ENCODE measurements at places on chromosomes 1 and 21. TPM values are rescaled to one million over a fixed set of nuclear protein-coding genes. Genes with fewer than 3 reads are reported as not detected.

GRCh38 chr1:79302380-79302930 is 295.9 kb upstream of the ADGRL4 start:
- no peak for DNase-seq

- no peak for DNase-seq
Measured at GRCh38 chr1:206885341-206886060, 11.7 kb upstream of the IL24 start.

DNA sequence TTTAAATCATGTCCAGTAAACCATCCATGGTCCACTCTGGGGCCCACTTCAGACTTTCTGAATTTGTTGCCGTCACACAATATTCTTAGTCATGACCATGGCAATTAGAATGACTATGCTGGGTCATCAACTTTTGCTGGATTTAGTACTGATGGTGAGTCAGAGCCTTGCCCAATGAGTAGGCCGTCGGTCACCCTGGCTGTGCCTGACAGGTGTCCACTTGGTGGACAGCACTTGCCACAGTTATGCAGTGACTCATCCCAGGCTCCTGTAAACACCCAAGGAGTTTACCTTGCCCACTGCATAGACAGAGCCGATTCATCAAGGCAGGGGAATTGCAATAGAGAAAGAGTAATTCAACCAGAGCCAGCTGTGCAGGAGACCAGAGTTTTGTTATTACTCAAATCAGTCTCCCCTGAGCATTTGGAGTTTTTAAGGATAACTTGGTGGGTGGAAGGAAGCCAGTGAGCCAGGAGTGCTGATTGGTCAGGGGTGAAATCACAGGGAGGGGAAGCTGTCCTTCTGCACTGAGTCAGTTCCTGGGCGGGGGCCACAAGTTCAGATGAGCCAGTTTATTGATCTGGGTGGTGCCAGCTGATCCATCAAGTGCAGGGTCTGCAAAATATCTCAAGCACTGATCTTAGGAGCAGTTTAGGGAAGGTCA is 333.8 kb downstream of the PTPRU start:
- no peak for DNase-seq

GRCh38 chr1:210244746-210245367 is 12.3 kb downstream of the SERTAD4 start:
- DNase-seq: no peak

GRCh38 chr1:55578646-55579045 is 363.5 kb upstream of the USP24 start:
- no peak for DNase-seq

DNA sequence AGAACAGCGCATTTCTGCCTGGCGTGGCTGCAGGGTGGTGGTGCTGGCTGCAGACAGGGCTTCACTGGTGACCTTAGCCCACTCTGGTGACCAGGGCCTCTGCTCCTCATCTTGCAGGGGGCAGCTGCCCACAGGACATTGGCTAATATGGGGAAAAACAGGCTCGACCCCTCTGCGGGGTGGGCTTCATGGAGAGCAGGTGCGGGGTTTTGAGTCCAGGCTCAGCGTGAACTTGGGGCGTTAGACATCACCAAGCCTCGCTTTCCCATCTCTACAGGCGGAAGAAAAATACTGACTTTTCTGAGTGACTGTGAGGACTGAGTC is 24.4 kb downstream of the LHX4 start:
- DNase-seq: no peak

- DNase-seq: no peak
Measured at GRCh38 chr1:158374860-158375259, 21.2 kb downstream of the CD1E start.

GRCh38 chr1:49046305-49046704 is 269.6 kb upstream of the BEND5 start:
- no peak for DNase-seq

DNA sequence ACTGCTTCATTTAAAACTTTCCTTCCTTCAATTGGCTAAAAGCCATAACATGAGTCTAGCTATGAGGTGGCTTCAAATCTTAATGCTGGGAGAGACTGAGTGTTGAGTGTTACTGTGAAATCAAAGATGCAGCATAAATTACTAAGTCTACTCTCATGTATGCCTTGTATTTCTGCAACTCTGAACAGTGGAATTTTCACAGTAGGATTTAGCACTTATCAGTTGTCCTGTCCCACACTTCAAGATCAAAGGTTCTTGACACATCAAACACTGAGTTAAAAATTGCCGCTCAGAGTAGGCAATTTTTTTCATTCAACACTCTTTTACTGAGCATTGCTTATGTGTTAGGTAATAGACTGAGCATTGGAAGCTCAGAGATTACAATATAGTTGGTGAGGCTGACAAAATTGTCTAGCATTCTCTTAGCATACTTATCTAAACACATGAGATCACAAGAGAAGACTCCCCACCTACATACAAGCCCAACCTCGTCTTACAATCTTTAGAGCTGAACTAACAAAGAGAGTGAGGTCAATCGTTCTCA is 56.4 kb upstream of the ADORA3 start:
- no peak for DNase-seq

- DNase-seq: no peak
Measured at GRCh38 chr1:227958617-227959324, 11.0 kb upstream of the WNT9A start.

- no peak for DNase-seq
Measured at GRCh38 chr21:35716876-35717565, 343.3 kb downstream of the SETD4 start.

DNA sequence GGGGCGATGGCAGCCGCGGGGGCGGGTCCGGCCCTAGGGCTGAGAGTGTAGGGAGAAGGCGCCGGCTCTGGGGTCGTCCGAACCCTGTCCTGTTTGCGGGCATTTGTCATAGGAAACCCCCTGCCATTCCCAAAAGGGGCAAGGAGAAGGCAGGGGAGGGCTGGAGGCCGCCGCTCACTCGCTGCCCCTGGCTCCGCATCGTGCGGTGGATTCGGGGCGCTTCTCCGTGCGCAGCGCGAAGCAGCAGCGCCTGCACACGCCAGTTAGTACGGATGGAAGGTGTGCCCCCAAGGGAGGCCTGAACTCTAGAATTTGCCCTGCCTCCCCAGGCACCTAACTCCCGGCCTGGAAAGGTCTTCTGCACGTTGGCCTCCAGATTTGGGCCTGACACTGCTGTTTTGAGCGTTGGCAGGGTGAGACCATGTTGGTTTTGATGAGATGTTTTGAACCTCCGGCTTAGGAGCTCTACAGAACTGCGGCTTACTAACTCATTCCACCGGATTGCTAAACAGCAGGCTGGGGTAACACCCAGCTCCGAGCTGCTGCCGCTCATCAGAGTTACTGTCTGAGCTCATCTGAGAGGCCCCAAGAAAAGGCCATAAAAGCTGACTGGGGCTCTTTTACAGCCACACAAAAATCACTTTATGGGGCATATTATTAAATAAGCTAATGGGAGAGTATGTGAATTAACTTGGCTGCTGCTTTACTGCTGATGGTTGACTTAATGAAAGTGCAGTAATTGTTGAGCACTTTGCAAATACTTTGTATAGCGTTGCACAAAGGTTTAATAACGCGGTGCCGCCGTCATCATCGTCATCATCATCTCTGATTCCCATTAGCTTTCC is 987 bp downstream of the GPR137B start:
- no peak for DNase-seq

DNA sequence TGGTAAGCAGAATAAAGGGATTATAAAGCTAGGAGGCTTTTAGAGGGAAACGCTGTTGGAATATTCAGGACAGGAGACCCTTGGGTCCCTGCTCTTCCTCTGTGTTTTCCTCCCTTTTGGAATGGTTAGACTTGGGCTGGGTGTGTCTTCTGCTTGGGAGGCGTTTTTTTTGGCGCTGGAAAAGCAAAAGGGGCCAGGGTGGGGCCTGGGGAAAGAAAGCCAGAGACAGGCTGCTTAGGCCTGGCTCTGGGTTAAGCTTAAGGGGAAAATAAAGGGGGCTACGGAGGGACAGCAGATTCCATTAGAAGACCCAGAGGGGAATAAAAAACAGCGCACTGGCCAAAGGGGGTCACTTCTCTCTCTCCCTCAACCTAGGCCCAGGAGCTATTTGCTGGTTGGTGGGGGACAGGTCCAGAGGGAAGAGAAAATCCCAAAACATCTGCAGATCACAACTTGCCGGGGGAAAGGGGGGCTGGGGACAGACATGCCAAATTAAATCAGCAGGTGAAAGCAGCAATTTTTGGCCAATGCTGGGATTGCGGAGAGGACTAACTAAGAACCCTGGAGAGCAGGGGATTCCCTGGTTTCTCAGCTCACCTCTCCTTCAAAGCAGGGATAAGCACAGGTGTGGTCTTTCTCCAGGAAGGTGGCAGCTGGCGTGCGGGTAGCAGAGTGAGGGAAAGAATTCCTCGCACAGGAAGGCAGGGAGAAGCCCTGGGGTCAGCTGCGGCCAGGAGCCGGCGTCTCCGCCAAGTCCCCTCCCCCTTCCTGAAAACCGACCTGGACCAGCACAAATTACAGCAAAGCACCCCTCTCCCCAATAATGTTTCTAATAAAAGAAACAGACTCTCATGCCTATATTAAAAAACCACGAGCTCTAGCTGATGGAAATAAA is 82.2 kb upstream of the AK4 start:
- DNase-seq: no peak

GRCh38 chr1:208737161-208737560 is 493.0 kb upstream of the PLXNA2 start:
- DNase-seq: no peak

DNA sequence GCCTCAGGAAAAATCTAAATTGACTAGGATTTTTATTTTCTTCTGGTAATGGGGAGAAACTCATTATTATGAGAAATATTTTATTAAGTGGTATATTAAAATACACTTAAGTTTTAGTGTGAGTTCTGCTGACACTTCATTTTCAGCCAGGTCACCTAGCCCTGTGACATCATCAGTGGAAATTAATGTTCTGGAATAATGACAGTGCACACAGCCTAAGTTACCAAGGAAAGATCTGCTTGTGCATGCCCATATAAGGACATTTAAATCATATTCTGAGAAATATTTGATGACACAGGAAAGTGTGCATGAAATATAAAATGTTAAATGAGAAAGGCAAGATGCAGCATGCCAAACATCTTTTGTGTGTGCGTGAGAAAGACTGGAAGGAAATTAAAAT is 102.0 kb downstream of the KIF14 start:
- no peak for DNase-seq

DNA sequence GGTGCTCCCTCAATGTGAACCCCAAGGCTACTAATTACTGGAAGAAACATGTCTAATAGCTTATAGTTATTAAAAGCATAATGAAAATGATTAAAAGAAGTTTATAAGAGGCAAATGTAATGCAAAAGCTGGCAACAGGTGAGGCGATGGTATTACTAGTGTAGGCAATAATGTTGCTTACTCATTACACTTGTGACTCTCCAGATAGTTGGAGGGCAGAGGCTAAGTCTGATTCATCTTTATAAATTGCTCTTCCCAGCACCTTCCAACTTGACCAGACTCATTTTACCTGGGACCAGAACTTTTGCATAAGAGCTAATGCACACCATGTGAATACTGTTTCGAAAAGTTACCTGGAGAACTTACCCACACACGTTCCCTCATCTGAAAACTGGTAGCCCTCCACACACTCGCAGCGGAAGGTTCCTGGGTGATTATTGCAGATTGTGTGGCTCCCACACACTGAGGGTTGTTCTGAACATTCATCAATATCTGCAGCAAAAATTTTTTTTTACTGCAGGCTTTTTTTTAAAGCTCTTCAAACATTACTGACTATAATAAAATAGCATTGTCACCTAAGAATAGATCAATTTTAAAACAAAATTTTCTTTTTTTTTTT is 48.0 kb downstream of the NID1 start:
- DNase-seq: no peak

GRCh38 chr1:28194326-28195035 is 18.0 kb upstream of the PTAFR start:
- no peak for DNase-seq

DNA sequence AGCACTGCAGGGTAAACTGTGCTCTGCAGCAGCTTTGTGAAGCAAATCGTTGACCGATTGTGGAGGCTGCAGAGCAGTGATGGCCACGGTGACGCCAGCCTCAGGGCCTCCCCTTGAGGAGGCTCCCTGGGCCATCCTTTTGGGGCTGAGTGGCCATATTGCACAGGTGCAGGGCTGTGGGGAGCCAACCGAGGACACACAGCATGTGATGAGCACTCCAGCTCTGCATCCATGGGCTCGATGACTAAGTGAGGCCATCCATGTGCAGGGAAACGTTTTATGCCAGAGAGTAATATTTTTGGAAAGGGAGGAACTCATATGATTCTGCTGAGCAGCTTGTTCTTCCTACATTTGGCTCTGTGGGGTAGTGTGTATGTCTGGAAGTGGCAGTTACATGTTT is 24.6 kb downstream of the KCNK1 start:
- DNase-seq: no peak

- no peak for DNase-seq
Measured at GRCh38 chr1:54490361-54491248, 57.4 kb upstream of the ACOT11 start.

The MX2 gene
- 0.42 TPM for total RNA-seq

The AADACL3 gene
- total RNA-seq: not detected

The LRRC39 gene
- 0.22 TPM for total RNA-seq

The AK4 gene
- 43.1 TPM for total RNA-seq

The AKR7A3 gene
- 0.17 TPM for total RNA-seq

The CYP4A22 gene
- not detected for total RNA-seq

The PTPN7 gene
- total RNA-seq: not detected

The C1orf185 gene
- not detected for total RNA-seq

Data from NCI-H460 (cell line).